ENCODE measurements at places on chromosomes 11 and 22. TPM values are rescaled to one million over a fixed set of nuclear protein-coding genes. Genes with fewer than 3 reads are reported as not detected.

Gene HEPHL1
- polyA plus RNA-seq = 1.5 TPM

Gene ALG9
- polyA plus RNA-seq = 13.2 TPM

Gene ME3
- 3.0 TPM for polyA plus RNA-seq

Gene SCGB1D2
- polyA plus RNA-seq = not detected

Gene ATM
- polyA plus RNA-seq = 8.3 TPM

Gene MAPK11
- polyA plus RNA-seq = 6.1 TPM

Gene SERHL2
- polyA plus RNA-seq = 6.0 TPM

Gene DCDC1
- polyA plus RNA-seq = not detected

Gene KCNK7
- polyA plus RNA-seq = 18.4 TPM

Gene PATE4
- not detected for polyA plus RNA-seq

Gene C22orf31
- 0.13 TPM for polyA plus RNA-seq

Gene OR5B21
- not detected for polyA plus RNA-seq

Gene NLRP6
- polyA plus RNA-seq = 0.05 TPM

Gene IL10RA
- 2.0 TPM for polyA plus RNA-seq

Gene SOX6
- 2.4 TPM for polyA plus RNA-seq

Gene VPREB1
- not detected for polyA plus RNA-seq

Gene TREH
- 0.54 TPM for polyA plus RNA-seq

Gene RNF26
- 7.4 TPM for polyA plus RNA-seq

Gene DRD4
- polyA plus RNA-seq = 0.39 TPM

Gene OR4A16
- not detected for polyA plus RNA-seq

Gene OR52A1
- not detected for polyA plus RNA-seq

Gene CLDN25
- polyA plus RNA-seq = not detected

Gene BTG4
- not detected for polyA plus RNA-seq

Gene FAM180B
- polyA plus RNA-seq = not detected

Gene ANO5
- 0.31 TPM for polyA plus RNA-seq

Gene PNPLA5
- polyA plus RNA-seq = not detected

Gene ADM2
- 2.2 TPM for polyA plus RNA-seq

Gene MS4A12
- not detected for polyA plus RNA-seq

Gene GLYAT
- polyA plus RNA-seq = not detected

Gene GAS2
- 0.46 TPM for polyA plus RNA-seq

Gene SORL1
- polyA plus RNA-seq = 2.5 TPM

Gene P2RY2
- polyA plus RNA-seq = 17.8 TPM

Gene SMC1B
- not detected for polyA plus RNA-seq

Gene KREMEN1
- polyA plus RNA-seq = 29.1 TPM

Gene MAPK8IP2
- 0.55 TPM for polyA plus RNA-seq
